Bronchus fibroblast of lung (primary cell): ENCODE measurements at places on chromosomes 7 and 10. TPM values are rescaled to one million over a fixed set of nuclear protein-coding genes. Genes with fewer than 3 reads are reported as not detected.

The ZNF804B gene
- not detected in 2 replicates for total RNA-seq

The ASB4 gene
- total RNA-seq = not detected in 2 replicates

The HMX3 gene
- not detected in 2 replicates for total RNA-seq

The STAG3 gene
- 0.84 and 1.8 TPM in 2 replicates for total RNA-seq
